ENCODE measurements at places on chromosomes 4 and X. TPM values are rescaled to one million over a fixed set of nuclear protein-coding genes. Genes with fewer than 3 reads are reported as not detected.

DNA sequence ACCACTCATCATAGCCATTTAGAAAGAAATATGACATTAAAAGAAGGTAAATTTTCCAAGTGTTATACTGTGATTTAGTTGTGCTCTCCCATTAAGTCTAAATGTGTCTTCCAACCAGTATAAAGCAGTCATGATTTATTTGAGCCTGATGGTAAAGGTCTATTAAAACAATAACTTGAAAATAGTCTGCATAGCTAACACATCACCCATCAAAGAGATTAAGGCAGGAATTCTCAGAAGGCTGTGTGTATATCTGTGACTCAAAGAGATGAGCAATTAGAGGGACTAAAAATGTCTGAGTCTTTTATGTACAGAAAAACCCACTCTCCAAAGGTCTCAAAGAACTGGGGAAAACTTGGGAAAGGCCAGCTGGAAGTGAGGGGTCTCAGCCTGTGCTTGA is 70.3 kb upstream of the IQCM start:
- no peak for DNase-seq

DNA sequence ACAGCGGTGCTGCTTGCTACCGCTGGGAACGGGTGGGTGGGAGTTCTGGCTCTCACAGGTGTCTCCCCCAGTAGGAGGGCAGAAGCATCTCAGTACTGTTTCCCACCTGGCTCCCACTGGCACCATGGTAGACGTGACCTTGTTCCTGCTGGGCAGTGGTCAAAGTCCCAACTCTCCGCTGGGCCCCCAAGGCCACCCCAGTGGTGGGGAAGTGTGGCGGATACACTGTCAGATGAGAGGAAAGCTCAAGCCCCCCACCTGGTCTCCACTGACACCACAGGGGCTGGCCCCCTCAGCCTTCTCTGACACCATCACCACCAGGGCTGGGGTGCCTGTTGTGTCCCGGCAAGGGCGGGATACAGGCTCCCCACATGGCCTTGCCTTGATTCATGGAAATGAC is 24.6 kb downstream of the LETM1 start:
- no peak for DNase-seq

DNA sequence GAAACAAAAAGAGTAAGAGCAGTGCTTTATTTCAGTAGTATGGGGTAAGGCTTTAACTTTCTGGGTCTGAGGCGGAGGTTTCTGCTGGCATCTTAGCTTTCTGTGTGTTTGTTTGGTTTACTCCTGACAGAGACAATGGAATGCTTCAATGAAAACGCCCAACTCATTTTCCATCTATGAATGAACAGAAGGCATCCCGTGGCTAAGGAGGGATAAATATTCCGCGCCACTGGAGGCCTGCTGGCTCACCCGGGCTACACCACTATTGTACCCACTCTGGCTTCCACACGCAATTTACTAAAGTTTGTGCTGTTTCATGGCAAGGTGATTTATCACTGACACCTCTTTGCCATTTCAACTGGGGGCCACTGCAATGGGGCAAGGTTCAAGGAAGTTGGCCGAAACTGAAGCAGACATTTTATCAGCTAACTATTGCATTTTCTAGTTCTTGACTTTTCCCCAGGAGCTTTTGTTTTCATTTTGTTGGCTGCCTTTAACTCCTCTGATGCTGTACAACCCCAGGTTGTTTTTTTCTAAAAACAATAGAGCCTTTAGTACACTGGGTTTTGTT is 32.8 kb upstream of the PPARGC1A start:
- DNase-seq = no peak

DNA sequence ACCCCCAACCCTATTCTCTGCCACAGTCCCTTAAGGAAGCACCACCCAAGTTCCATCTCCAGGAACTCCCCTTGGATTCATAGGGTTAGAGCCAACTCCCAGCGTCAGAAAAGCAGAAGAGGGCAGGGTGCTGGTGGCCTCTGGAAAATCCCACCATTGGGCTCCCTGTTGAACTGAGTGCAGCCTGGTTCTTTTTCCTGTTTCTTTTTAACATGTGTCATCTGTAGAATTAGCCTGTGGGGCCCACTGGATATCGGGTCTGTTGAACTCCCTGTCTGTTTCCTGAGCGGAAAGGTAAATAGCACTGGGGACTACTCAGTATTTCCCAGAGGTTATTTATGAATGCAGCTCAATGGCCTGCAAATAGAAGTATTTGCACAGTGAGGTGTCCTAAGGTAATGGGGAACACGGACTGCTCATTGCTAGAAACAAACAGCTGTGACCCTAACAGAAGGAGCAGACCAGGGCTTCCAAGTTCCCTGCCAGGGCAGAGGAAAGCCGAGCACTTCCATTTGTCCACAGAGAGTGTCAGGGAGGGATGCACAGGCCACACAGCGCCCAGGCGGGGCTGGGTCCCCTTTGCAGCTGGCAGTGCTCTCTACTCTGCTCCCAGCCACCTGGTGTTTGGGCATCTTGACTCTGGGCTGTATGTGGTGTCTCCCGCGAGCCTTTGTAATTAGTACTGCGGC is 102.6 kb downstream of the FHDC1 start:
- DNase-seq = no peak

DNA sequence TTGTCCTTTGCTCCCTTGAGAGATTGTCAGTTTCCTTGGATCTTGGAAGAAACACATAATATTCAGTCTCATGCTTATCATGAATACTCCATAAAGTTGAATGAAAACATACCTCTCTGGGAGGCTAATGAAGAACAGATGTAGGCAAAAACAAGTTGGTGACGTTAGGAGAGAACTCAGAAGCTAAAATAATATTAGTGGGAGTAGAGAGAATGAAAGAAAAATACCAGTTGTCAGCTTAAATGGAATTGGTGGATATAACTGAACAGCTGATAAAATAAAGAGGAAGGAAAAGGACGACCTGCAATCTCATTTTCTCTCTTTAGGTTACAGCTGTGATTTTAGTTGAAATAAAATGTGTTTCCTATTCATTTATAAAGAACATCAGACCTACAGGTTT is 124.8 kb downstream of the SNCA start:
- no peak for DNase-seq

DNA sequence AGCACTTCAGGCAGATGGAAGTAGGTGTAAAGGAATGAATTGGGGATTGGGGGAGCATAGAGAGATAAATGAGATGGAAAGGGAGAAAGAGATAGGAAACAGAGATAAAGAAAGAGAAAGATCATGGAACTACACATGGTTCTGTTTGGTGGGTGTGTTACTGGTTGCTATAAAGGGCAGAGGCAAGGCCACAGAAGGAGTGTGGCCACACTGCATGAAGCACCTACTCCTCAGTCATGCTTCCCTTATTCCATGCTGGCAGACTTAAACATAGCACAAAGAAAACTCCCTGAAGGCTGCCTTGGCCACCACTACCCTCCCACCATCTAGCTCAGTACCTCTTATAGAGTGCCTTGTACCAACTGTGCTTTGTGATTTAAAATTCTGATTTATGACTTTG is 56.9 kb downstream of the OPHN1 start:
- no peak for DNase-seq

DNA sequence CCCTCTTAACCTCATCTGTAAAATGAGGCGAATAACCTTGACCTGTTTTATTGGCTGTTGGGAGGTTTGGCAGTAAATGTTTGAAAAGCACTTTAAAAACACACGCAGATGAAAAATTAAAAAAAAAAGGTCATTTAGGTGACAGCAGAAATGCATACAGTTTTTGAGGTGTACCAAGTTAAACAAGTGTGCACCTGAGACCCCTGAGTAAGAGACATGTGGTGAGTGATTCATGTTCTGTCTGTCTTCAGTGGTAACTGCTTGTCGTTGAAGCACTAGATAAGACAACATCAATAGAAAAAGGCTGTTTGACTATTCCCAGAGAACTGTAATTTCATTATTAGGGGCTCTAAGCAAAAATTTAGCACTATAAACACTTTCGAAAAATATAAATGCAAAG is 608.4 kb upstream of the PITX2 start:
- DNase-seq = no peak

GRCh38 chr4:160928482-160928881 is 1235.3 kb downstream of the FSTL5 start:
- DNase-seq = no peak

GRCh38 chr4:100017637-100018310 is 67.7 kb upstream of the H2AZ1 start:
- DNase-seq = no peak

GRCh38 chr4:53646795-53647194 is 55.5 kb upstream of the LNX1 start:
- DNase-seq = no peak

GRCh38 chr4:150070464-150071170 is 7.6 kb upstream of the DCLK2 start:
- no peak for DNase-seq

DNA sequence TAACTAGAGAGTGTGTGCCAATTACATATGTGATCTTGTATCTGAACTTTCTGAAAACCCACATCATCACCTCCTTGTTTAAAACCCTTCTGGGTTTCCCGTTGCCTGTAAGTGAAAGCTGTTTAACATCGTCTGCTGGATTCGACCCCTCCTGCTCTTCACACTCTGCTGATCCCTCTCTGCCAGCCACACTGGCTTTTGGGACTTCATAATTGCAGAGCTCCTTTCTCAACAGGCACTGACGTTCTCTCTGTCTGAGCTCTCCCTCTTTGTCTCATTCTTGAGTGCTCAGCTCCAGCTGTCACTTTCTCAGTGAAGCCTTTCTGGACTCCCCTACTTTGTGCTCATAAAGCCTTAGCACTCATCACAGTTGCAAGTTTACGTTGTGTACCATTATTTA is 153.9 kb downstream of the CEP135 start:
- no peak for DNase-seq

- DNase-seq = no peak
Measured at GRCh38 chr4:25015012-25015411, 15.7 kb downstream of the LGI2 start.

GRCh38 chrX:50988649-50989048 is 78.1 kb downstream of the BMP15 start:
- DNase-seq = no peak

GRCh38 chr4:132026166-132026565 is 1122.9 kb upstream of the PCDH10 start:
- no peak for DNase-seq

GRCh38 chr4:56183344-56183959 is 203.8 kb downstream of the AASDH start:
- no peak for DNase-seq

DNA sequence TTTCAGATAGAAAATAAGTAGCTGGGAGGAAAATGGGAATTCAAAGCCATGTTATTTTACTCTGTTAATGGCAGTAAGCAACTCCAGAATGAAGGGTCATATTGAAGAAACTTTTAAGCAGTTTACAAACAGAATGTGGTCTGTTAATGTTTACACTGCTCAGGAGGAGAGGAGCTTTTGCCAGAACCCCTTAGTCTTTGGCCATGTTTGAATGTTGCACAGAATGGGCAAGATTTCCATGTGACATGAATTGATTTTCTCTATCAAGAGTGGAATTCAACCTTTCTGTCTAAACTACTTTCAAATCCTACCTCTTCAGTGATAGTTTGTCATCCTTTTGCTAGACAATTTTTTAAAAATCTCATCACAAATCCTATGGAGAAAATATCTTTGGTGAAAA is 115.8 kb upstream of the DGKK start:
- no peak for DNase-seq

- no peak for DNase-seq
Measured at GRCh38 chrX:29531336-29531735, 684.0 kb upstream of the MAGEB2 start.

DNA sequence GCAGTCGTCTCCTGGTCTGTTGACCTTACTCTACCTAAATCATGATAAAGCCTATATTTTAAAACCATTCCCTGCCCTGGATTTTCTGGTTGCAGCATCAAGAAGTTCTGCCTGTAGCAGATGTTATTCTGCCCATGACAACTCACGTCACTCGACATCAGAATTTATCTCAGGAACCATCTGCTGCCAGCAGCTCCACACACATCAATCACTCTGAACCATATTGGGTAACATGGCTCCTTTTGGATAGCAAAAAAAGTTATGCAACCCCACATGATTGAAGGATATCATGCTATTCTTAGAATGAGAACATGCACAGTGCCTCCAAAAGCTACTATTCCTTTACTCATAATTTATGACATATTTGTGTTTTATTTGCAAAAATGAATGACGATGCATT is 341.4 kb downstream of the DHRSX start:
- DNase-seq = no peak

GRCh38 chr4:27703771-27704170 is 843.1 kb downstream of the STIM2 start:
- DNase-seq = no peak

DNA sequence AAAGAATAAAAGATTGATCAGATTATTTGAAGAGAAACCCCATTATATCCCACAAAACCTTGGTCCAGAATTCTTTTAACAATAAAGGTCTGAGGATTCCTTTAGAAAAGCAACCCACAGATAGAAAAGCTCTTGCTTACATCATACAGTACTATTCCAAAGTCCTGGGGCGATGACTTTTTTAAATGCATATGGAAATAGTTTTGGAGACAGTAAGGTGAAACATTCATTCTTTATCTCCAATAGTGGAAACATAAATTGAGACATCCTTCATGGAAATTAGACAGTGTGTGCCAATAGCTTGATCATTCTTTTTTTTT is 85.7 kb upstream of the UCP1 start:
- no peak for DNase-seq

GRCh38 chr4:128841402-128841801 is 31.9 kb downstream of the JADE1 start:
- DNase-seq = no peak

DNA sequence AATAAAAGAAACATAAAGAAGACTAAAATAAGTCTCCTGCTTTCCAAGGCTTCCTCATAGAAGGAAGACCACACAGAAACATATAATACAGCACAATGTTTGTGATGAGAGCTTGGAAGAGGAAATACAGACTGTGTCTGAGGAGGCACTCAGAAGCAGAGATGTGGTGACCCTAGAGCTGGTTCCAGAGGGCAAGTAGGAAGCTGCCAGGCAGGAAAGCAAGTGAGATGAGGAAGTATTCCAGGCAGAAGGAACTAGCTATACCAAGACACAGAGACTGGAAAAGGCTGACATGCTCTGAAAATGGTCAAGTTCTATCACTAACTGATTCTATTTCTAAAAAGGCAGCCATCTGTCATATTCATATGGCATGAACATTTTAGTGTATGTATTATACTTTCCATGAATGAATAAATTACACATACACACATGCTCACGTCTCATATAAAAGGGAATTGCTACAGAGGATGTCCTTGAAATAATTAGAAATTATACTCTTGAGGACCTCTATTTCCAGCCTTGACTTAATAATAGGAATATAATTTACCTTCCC is 16.6 kb upstream of the HSFX2 start:
- no peak for DNase-seq

DNA sequence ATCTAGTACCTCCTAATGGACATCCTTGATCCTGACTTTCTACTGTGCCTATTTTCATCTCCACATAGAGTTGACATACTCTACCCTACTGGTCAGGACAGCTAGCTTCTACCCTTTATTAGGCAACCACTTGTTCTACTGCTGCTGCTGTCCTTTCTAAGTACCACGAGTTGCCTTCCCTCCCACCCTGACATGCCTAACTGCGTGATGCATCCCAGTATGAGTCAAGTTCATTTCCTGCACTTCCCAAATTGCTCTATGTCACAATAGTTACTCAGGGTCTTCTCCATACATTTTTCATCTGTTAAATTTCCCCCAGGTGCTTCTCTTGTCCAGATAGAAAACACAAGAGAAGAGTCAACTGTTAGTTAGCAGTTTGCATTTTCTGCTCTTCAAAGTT is 133.4 kb downstream of the TBC1D19 start:
- no peak for DNase-seq

ARL9 gene
- 0.26 TPM for total RNA-seq

GLRB gene
- 12.6 TPM for total RNA-seq

TMEM271 gene
- not detected for total RNA-seq

GAGE2A gene
- total RNA-seq = not detected

GYPE gene
- not detected for total RNA-seq

GAGE12J gene
- not detected for total RNA-seq

CXorf49 gene
- total RNA-seq = not detected

TMEM156 gene
- 0.32 TPM for total RNA-seq

GNL3L gene
- 42.0 TPM for total RNA-seq
